Activated CD4-positive, alpha-beta T cell treated with anti-CD3 and anti-CD28 coated beads, Interleukin-2, amount 50 U/mL, for 4 hours (primary cell): ENCODE measurements at places on chromosomes 2 and 18.
A peak's percentile ranks its signal among the peaks of the same experiment; 100 is the strongest.

- no peak for DNase-seq
Observed at GRCh38 chr2:165586019-165586418, 116.5 kb downstream of the CSRNP3 start.

- DNase-seq: no peak
Observed at GRCh38 chr2:202494300-202495229, 118.4 kb downstream of the BMPR2 start.

DNA sequence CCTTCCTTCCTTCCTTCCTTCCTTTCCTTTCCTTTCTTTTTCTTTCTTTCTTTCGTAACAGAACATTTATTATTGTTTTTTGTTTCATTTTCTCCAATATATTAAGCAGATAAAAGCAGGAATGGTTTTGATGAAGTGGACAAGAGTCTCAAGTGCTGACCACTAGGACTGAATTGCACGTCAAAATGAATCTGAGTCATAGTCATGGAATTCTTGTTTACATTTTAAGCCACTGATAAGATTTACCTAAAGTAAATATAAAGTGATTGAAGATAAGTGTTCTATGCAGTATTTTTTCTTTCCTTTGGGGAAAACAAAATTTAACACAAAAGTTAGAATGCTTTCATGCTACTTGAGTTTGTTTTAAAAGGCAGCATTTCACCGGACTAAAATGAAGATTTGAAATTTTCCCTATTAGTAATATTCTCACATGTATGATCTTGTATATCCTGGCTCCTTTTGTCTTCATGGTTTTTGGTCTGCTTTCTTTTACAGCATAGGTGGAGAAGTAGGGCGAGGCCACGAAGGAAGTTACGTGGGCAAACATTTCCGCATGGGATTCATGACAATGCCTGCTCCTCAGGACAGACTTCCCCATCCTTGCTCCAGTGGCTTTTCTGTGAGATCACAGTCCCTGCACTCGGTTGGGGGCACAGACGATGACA is 113.5 kb downstream of the NYAP2 start:
- no peak for DNase-seq

DNA sequence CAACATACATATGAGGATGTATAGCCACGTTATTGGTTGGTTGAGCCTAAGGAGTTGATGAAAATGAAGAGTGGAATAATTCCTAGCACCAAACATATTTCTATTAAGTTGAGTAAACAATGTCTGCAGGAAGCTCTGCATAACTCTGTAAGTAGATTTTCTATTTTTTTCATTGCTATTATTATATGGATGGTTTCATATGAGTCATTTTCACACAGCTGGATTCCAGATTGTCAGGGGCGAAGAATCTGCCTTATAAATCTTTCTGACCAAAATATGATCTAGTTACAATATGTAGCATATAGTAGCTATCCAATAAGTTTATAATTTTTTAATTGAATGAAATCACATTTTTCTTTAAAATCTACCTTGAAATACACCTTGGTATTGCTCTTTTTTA is 468.0 kb upstream of the PKDCC start:
- DNase-seq: no peak

GRCh38 chr2:19839438-19839837 is 62.3 kb downstream of the TTC32 start:
- DNase-seq: no peak

- DNase-seq: no peak
Observed at GRCh38 chr2:201642086-201642578, 1.2 kb downstream of the TMEM237 start.

GRCh38 chr2:8115456-8115855 is 566.4 kb upstream of the ID2 start:
- DNase-seq: no peak

DNA sequence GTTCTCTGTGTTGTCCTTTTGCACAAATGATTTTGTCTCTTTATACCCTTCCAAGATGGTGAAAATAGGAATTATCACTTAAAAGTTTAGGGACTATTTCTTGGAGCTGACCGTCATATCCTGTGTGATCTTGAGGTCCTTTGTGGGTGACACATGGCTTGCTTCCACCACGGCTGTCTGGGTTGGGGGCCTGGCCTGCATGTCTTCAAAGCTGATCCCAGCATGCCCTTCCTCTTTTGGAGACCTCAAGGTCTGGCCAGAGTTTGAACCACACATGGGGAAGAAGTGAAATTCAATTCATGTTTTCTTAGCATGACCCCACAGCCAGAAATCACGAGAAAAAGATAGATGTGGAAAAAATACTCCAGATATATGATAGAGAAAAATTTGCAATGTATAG is 14.0 kb downstream of the SFTPB start:
- no peak for DNase-seq

DNA sequence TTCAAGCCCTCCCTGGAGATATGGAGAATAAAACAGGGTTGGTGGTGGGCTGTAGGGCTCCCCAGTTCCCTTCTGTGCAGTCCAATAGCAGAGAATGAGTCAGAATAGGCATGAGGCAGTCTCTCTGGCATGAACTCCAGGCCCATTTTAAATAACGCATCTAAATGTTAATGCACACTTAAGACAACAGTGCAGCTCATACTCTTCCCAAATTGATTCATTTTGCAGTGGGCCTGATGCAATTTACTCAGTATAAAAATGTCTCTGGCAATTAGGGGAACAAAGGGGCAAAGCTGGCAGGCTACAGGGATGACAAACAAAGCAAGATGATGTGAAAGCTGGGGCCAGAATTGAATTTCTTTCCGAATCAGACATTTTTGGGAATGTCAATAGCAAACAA is 402.8 kb downstream of the CLIP4 start:
- no peak for DNase-seq

DNA sequence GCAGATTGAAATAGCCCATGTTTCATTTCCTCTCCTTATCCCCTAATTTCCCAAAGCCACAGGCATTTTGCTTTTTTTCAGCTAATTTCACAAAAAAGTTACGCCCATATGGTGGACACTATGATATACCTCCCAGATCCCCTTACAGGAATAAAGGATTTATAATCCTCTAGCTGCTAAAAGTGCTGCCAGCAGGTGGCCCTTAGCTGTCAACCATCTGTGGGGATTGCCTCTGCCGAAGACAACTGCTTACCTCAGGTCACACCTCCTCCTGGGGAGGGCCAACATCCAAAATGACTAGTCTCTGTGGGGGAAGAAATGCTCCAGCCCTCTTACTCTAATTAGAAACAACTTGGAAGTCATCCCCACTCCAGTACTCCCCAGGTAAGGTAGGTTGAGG is 61.0 kb upstream of the EPB41L3 start:
- DNase-seq: no peak

GRCh38 chr18:21064347-21064746 is 47.3 kb downstream of the ROCK1 start:
- DNase-seq: no peak

GRCh38 chr2:62406573-62407043 is 99.4 kb downstream of the TMEM17 start:
- DNase-seq: no peak

GRCh38 chr18:6659963-6660725 is 69.4 kb upstream of the ARHGAP28 start:
- no peak for DNase-seq

DNA sequence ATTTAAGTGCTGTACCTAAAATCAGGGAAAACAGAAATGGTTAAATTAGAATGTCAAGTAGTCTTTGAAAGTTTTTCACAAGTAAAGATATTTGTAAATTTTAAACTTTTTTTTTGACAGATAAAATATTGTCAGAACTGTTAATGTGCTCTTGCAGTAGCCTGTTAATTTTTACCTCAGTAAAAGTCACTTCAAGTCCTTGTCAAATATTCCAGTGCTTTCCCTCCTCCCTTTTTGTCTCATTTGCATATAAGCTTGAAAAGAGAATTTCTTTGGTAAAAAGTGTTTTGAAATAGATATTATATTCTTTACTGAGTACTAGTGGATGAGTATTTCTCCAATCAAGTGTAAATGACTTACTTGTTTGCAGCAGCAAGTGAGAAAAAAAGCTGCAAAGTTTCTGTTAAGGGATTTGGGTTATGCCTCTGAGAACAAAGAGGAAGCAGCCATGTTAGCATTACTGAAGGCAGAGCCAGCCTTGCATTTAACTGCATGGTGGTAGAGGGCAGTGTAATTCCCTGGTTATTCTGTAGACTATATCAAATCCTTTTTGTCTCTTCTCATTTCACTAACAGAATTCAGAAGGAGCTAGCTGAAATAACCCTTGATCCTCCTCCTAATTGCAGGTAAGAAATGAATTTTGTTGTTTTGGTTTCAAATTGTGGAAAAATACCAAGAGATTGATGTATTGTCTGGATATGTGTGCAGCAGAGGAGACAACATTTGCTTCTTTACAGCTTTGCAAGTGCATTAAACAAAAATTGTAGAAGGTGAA is 3.2 kb downstream of the UBE2E3 start:
- no peak for DNase-seq

DNA sequence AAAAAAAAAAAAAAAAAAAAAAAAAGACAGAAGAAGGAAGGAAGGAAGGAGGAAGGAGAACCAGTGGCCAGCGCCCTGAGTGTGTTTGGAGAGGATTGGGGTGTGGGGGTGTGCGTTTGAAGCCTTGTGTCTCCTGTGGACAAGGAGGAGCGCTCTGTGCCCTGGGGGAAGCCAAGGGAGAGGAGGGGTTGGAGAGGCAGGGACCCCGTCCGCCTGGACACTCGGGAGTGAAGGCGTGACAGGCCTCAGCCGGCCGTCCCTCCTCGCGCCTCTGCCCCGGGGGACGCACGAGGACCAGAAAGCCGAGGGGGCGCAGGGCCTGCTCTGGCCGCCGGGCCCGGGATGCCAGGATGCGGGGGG is 44.9 kb downstream of the SERTAD2 start:
- DNase-seq: no peak

DNA sequence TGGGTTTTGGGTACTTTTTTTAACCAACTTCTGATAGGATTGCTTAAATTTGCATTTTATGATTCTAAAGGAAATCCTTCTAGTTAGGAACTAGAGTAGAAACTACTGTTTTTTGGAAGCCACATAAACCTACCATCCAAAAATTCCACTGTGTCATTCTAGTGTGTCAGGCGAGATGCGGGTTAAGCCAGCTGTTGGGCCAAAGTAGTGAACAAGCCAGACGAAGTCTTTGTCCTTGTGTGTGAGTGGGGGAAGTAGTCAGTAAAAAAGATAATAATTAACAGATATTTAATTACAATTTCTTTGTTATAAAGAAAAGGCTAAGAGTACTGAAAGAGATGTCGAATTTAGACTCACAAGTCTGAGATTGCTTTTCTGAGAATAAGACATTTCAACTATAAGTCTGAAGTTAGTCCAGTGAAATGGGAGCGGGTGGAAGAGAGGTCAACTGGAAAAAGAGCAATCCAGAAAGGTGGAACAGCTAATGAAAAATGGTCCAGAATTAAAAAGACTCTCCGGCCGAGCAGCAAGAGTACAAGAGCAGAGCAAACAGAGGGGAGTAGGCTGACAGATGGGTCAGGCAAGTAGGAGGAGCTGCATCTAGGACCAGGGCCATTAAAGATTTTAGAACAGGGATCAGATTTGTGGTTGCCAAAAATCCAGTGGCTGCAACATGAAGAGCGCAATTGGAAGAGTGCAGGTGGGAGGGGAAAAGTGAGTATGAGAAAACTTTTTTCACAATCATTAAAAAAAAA is 1.5 kb downstream of the EPB41L5 start:
- DNase-seq: no peak

- DNase-seq: no peak
Observed at GRCh38 chr18:71673498-71673897, 870.6 kb downstream of the CBLN2 start.

DNA sequence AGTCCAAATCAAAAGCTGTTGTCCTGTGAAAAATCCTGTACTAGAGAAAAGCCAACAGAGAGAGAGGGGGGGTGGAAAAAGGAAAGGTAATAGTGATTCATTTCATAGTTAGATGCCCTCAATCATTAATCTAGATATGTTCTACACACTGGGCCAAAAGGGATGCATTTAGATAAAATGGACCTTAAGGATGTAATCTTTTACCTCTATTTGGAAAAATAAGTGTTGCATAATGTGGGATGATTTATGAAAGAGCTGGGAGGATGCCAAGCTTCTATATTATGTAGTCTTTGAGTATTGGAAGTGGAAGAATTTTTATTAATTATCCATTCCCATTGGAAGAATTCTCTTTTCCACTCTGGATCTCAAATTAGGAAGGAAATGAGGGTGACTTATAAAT is 480.5 kb upstream of the ZEB2 start:
- no peak for DNase-seq

- DNase-seq: no peak
Observed at GRCh38 chr2:27335311-27335710, 12.4 kb upstream of the MPV17 start.

- DNase-seq: no peak
Observed at GRCh38 chr2:193584522-193584938, 1389.8 kb upstream of the TMEFF2 start.

GRCh38 chr2:147511491-147511948 is 333.3 kb upstream of the ACVR2A start:
- no peak for DNase-seq

GRCh38 chr2:145644820-145645302 is 1124.9 kb upstream of the ZEB2 start:
- no peak for DNase-seq

- DNase-seq: no peak
Observed at GRCh38 chr2:215883799-215884198, 129.6 kb downstream of the MREG start.

DNA sequence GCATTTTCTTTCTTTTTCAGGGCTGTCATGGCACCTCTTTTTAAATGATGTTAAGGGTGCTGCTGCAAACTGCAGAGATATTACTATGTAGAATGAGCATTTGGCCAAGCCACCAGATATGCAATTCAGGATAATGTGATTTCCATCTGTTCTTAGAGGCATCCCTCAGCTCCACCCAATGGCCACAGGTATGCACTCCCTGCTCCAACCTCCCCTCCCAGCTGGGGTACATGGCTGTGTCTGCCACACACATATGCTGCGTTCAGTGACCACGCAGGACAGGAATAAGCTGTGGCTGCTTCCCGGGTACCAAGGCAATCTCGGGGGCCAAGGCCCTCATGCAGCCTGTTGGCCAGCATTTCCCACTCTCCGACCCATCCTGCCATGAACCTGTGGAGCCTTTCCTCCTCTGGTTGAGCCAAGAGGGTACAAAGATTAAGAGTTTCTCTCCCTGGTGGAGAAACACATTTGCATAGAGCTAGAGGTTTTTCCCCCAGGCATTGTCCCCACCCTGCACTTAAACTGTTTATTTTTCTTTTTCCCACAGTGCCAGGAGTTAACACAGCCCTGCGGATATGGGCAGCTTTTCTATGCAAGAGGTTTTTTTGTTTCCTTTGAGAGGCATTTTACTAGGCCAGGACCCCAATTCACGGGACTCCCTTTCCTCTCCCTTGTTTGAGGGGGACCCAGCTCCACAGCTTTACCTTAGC is 147.0 kb downstream of the GCA start:
- DNase-seq: no peak

DNA sequence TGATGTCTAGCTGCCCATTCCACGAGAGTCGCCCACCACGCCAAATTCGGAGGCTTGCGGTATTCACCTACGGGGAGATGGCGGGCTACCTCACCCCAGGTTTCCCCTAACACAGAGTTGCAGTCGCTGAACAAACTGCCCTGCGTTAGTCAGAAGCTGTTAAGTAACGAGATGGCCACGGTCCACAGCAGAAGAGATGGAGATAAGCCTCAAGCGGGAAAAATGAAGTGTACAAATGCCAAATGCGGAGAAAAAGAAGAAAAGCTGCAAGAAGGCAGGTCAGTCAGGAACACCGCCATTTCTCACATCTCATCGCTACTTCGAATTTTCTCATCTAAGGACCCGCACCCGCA is 425 bp downstream of the ASB3 start:
- peak; percentile 12 for DNase-seq

GRCh38 chr2:1170241-1170640 is 219.6 kb downstream of the SNTG2 start:
- DNase-seq: no peak

GRCh38 chr18:32714571-32715148 is 58.2 kb downstream of the KLHL14 start:
- peak; percentile 1 for DNase-seq
